CD4-positive, alpha-beta T cell treated with Interleukin-17A for 4 hours (primary cell): ENCODE measurements at places on chromosomes 5 and 9.

- no peak for DNase-seq
Measured at GRCh38 chr5:164373876-164374275, 868.5 kb downstream of the MAT2B start.

GRCh38 chr5:57566914-57567313, 84.3 kb upstream of the ACTBL2 start:
- DNase-seq = no peak

- no peak for DNase-seq
Measured at GRCh38 chr5:33361781-33362180, 79.0 kb upstream of the TARS1 start.

- DNase-seq = no peak
Measured at GRCh38 chr9:15475923-15476536, 34.7 kb downstream of the PSIP1 start.

- peak; percentile 39 for DNase-seq
Measured at GRCh38 chr9:5178126-5178805, 7.2 kb downstream of the INSL6 start.

GRCh38 chr9:129234491-129234890, 56.4 kb upstream of the IER5L start:
- no peak for DNase-seq

DNA sequence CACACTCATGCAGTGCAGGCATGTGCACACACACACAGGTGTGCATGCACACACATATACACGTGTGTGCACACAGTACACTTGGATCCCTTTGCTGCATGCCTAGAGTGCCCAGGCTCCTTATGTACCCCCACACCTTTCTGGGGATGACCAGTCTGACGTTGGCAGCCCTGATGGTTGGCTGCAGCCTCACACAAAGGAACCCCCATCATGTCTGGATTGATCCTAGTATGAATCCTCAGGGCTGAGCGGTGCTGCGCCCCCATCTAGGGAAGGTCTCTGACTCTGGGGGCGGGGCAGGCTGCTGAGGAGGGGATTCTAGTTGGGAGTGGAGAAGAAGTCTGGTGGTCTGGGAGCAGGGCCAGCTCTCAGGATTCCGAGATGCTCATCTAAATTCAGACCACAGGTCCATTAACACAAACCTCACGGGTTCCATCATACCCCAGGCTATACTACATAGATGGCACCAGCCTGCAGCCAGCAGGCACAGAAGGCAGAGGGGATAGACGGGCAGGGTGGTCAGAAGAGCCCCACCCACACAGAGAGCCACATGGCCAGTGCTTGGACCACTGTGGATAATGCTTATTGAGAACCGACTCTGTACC, 50.5 kb upstream of the OLFM1 start:
- no peak for DNase-seq

DNA sequence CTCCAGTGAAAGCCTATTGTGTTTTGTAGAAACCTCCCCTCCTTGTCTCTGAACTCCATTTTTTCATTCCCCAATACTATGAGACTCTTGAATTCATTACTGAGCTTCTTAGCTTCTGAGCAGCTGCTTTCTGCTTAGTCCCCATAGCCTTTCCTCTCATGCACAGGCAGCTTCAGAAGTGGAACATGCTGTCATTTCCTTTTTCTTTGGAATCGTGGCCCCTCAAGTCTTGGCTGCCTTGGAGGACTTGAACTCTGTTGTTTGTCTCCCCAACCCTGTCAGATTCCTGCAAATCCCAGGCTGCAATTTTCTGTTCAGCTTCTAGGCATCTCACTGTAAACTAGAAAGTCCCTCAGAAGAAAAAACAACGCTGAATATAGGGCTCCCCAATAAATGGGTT, 268.5 kb downstream of the ARRDC3 start:
- no peak for DNase-seq

- DNase-seq = no peak
Measured at GRCh38 chr5:56108246-56108645, 113.5 kb upstream of the IL6ST start.

DNA sequence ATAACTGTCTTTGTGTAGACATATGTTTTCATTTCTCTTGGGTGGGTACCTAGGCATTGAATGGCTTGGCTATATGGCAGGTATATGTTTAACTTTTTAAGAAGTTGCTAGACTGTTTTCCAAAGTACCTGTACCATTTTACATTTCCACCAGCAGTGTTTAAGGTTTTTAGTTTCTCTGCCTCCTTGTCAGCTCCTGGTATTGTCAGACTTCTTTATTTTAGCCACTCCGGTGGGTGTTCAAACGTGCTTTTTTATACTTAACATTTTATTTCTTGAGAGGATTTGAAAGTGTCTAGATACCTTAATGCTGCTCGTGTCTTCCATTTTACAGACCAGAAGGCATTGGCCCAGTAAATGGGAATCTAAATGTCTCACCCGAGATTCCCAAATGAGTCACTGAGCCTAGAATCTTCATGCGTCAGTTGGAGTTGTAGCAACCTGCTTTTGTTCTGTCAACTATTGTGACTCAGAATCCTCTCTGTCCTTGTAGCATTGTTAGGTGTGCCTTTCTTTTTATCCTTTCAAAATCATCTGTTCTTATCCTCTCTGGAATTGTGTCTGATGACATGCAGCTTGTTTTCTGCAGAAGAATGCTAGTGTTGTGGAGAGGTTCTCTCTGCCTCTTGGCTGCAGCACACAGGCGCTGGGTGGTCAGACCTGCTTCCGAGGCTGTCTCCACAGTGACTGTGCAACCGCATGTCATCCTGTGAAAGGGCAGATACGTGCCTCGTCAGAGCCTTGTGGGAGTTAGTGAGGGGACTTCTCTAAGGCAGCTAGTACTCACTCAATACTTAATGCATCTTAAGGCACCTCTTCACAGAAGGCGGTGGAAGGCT, 291.8 kb downstream of the AOPEP start:
- DNase-seq = no peak

DNA sequence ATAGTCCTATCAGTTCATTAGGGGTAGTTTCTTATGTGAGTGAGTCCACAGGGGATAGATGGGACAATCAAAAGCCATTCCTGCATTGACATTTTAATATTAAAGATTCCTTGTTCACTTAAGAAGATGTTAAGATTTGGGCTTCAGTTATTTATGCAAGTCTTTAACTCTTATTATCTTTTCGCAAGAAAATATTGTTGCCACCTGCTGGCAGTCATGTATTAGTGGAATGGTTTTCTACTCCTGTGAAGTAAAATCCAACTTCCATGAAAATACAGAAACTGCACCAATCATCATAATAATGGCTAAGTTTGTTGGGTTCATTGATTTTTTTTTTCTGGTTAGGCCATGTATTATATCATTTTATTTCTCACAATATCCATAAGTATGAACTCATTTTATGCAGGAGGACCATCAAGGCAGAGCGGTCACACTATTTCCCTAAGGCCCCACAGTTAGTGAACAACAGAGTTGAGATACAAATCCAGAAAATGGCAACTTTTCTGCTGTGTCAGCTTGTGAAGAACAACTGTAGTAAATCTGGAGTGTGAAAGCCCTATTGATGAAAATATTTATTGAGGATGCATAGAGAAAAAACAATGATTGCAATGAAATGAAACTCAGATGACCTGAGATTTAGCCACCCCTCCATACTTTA, 88.5 kb upstream of the TXNDC8 start:
- DNase-seq = no peak

- no peak for DNase-seq
Measured at GRCh38 chr5:127040796-127041520, 10.6 kb upstream of the MARCHF3 start.
